ENCODE measurements at places on chromosomes 2 and 18.

DNA sequence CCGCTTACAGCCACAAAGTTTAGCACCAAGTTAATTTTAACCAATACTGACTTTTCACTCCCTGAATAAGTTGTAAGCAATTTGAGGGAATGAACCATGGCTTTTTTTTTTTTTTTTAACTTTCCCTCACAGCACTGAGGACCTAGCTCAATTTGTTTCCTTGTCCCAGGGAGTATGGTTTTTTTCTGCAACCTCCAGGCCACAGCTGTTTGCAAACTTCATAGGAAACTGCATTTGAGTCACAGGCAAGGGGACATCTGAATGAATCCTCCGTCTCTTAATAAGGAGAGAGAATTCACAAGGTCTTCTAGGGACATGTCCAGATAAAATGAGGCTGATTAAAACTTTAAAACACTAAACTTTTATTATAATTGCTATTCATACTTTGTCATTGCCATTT, 181.5 kb downstream of the GFPT1 start:
- DNase-seq = no peak

DNA sequence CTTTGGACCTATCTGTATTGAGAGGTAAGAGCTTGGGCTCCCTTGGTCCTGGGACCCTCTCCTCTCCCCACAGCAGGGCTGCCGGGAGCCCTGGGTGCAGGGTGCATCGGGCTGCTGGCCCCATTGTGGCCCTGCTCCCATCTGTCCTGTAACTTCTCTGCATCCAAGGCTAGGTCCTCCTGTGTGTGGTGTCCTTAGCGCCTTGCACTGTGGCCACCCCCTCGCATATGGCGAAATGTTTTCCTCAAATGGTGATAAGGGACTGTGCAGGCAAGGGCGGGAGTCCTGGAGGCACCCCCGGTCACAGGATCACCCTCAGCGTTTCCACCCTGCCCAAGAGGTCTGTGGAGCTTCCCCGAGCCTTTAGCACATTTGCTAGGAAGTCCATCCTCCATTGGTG, 208.2 kb downstream of the SH3RF3 start:
- no peak for DNase-seq

DNA sequence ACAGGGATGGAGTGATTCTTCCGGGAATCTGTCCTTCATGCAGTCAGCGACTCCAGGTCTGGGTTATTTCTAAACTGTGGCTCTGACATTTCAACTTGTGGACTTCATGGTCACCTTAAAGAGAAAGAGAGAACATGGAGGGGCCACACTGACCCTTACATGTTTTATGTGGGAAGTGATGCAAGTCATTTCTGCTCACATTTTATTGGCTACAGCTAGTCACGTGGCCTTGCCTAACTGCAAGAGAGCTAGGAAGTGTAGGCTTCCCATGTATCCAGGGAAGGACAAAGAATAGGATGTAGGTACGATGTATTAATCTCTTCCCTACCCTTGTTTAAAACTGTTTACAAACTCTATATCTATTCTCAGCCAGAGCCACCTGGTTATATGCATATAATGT, 30.3 kb upstream of the AFTPH start:
- DNase-seq = no peak

DNA sequence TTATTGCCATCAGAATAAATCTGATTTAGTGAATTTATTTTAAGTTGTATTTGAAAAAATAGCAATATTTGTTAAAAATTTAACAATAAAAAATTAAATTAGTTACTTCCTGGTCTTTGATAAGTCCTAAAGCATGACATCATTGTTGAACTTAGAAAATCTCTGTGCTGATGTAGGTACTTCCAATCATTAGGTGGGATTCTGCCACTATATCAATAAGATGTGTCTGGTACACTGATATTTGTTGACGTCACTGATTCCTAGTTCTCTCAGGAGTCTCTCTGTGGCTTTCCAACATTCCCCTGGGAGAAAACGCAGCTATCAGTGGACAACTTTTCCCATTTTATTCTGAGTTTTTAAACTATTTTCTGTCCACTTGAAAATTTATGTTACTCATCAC, 143.5 kb downstream of the GALNT13 start:
- DNase-seq = no peak

DNA sequence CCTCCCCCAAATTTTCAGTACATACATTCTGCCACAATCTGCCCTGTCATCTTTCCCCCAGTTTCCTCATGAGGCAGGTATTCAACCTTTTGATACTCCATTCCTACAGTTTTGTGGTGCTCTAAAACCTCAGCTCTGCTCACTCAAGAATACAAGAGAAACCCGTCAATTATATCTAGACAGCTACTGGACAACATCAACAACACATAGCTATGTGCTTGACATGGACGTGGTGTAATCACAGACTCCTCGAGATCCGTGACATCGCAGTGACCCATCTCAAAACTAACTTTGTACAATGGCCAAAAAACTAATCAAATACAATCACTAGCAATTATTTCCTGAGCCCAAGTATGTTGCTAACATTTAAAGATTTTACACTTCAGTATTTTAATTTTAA, 23.6 kb downstream of the WDSUB1 start:
- DNase-seq = no peak

GRCh38 chr2:153479573-153479972, 1.0 kb upstream of the RPRM start:
- DNase-seq = no peak

DNA sequence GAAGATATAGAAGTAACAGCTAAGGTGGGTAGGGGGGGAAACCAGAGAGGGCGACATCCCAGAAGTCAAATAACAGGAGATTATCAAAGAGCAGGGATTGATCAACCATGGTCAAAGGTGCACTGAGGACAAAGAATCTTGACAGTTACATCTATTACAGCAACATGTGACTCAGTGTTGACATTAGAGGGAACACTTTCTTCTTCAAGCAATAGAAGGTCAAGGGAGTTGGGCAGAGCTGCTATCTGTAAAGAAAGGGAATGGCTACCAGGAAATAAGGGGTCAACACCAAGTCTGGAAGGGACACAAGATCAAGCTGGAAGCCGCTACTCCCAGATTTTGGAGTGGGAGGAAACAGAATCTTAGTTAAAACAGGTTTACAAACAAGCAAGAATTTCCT, 611.0 kb downstream of the TSN start:
- no peak for DNase-seq

Data from stimulated activated CD4-positive, alpha-beta T cell treated with anti-CD3 and anti-CD28 coated beads, Interleukin-1b, Interleukin-23, amount 100 ng/mL, for 1 hour (primary cell).